ENCODE measurements at places on chromosomes 1 and 21.

GRCh38 chr1:226939438-226940028 lies 561 bp upstream of the COQ8A start:
- H3K36me3 ChIP-seq, result peaks cover 17% of the 10 kb centered on the region
- H3K27ac ChIP-seq, result peak overlapping the region; percentile 94
- DNase-seq, result no peak
- H3K27me3 ChIP-seq, result no peaks in the 10 kb centered on the region

DNA sequence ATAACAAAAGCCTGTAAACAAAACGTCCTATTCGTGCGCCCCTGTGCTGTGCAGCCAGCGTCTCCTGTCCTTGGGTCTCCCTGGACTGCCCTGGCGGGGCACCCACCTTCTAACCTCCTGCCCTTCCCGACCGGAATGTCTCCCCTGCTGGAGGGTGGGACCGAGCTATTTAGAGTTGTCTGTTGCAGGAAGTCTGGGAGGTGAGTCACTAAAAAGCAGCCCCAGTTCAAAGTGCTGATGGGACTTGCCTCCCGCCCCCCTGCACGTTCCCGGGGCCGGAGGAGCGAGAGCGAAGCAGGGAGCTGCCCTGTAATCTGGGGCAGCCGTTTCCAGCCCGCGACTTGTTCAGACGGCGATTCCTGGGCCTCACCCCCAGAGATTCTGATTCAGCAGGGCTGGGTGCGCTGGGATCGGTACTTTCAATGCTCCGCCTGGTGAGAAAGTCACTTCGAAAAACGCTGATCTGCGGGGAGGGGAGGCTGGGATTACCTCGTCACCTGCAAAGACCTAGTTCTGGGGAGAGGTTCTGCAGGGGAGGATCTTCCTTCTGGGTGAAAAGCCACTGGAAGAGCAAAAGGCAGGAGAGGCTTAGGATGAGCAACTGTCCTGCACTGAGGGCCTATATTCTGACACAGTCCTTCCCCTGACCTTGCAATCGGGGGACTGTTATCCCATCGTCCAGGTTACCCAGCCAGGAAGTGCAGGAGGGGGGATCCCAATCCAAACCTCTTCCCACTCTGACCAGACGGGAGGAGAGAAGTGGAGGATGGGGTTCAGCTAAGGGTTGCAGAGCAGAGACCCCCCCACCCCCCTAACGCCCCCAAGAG lies 1.2 kb upstream of the DHRS3 start:
- H3K36me3 ChIP-seq, result no peaks in the 10 kb centered on the region
- H3K27ac ChIP-seq, result no peak overlapping the region
- H3K4me1 ChIP-seq, result peaks cover 43% of the 10 kb centered on the region
- no peak for DNase-seq

GRCh38 chr1:9008236-9008635 lies 18.0 kb downstream of the SLC2A7 start:
- peaks cover 15% of the 10 kb centered on the region for H3K4me1 ChIP-seq
- no peak overlapping the region for H3K27ac ChIP-seq
- no peaks in the 10 kb centered on the region for H3K27me3 ChIP-seq

DNA sequence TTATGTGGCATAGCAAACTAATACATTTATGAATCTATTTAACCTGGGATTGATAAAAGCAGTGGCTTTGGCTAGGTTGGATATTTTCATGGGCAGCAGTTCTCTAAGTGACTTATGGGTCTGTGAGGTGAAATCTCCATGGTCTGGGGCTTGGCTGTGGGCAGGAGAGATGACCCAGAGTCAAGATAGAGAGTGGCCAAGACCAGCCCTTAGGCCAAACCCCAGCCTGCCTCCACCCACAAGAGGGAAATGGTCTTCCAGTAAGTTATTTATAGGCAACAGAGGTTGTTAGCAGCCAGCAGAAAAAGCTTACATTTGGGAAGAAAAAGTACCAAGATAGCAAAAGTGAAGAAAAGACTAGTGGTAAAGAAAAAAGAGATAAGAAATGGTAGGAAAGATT lies 61.4 kb downstream of the SLC35F3 start:
- peaks cover 2% of the 10 kb centered on the region for H3K36me3 ChIP-seq
- H3K27me3 ChIP-seq, result peaks cover 5% of the 10 kb centered on the region
- DNase-seq, result no peak
- no peaks in the 10 kb centered on the region for H3K4me1 ChIP-seq
- no peak overlapping the region for H3K4me3 ChIP-seq
- no peak overlapping the region for H3K27ac ChIP-seq
